GM13976 (cell line): ENCODE measurements at places on chromosomes 2 and 18.

DNA sequence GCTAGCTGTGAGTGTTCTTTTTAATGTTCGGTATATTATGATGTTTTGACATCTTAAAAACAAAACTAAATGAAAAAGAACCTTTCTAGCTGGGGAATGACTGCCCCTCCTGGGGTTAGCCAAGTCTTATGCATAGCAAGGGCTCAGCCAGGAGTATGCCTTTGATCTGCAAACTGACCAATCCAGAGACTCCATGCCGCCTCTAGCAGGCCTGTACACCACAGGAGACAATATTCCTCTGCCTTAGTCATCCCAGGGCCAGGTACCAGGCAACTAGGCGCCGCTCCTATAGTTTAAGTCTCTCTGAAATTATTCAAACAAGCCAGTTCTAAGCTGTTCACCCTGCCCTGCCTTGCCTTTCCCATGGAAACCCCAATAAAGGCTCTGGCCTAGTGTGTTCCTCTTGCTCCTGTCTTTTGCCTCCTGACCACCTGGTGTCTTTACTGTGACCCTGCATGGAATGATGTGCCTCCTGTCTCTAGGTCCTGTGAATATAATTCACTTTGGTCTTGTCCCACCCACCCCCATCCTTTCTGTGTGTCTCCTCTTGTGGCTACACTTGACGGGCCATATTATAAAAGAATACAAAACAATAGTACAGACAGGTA, 52.0 kb upstream of the CHN1 start:
- no peak for DNase-seq

DNA sequence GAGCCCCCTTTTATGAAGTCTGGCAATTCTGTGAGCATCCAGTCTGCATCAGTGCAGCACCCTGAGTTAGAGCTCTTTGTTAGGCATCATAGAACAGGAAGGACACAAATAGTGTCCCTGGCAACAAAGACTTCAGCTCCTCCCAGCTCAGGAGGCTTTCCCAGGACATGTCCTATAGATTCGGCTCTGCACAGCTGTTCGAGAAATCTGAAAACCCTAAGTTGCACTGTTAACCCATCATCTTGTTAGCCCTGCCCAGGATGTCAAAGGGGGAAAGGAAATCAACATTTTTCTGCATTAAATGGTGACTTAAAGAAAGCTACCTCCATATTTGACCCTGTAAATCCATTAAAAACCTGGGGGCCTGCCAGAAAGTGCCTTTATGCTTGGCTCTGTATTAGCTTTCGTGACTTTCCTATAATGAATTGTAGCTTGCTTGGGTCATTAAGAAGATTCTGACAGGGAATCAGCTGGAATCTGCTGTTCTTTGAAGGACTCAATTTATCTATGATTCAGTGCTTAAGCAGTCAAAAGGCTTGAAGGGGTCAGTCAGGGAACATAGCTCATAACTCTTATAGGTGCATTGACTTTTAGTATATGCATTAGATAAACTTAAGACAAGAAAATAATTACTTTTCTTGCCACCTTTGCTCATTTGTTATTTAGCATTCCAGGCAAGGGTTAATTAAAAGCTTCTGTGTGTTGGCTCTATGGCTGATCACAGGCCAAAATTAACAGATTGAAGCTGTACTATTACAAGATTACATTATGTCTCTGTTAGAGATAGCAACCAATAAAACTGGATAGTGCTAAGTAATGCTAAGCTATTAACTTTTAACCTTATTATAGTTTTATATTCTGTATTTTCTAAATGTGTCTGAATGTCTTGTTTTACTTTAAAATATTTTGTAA, 20.6 kb downstream of the ERMN start:
- DNase-seq = no peak

DNA sequence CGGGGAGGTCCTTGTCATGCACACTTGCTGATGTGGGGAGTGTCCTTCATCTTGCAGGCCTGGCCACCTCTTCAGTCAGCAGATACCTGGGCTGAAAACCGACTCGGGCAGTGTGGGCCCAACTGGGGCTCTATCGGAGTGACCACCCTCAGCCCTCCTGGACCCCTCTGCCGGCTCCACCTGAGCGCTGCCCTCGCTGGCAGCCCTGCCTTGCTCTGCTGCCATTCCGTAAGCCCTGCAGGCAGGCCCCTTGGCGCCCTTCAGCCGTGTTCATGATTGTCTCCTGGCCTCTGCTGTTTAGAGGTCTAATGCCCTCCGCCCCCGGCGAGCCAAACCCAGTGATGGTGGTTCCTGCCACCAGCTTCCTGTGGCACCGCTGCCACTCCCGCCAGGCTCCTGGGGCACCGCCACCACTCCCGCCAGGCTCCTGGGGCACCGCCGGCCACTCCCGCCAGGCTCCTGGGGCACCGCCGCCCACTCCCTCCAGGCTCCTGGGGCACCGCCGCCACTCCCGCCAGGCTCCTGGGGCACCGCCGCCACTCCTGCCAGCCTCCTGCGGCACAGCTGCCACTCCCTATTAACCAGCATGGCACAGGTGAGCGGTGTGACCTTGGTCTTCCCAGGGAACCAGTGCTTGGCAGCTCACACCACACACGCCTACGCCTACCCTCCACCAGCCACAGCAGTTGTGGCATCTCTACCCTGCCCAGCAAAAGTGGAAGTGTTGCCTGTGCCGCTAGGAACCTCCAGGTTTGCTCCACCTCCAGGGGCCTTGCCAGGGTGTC, 15.9 kb downstream of the CAPN10 start:
- DNase-seq = no peak

DNA sequence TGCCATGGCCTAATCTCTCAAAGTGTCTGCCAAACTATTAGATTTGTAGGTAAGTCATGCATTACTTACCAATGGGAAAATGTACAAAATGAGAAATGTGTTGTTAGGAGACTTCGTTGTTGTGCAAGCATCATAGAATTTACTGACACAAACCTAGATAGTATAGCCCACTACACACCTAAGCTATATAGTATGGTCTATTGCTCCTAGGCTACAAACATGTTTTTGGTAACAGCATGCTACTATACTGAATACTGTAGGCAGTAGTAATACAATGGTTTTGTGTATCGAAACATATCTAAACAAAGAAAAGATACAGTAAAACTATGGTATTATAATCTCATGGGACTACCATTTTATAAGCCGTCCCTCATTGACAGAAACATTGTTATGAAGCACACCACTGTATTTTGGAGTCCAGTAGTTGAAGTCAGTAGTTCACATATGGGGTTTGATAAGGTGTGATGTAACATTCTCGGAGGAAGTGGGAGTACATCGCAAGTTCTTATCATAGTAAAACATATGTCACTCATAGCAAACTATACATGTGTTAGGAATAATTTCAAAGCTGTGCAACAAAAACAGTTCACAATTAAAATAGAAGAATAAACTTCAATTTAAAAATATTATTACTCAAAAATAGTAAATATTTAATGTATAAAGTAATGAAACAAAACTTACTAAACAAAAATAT, 12.0 kb upstream of the GTF2A1L start:
- no peak for DNase-seq
